ENCODE measurements at places on chromosomes 1 and 21. TPM values are rescaled to one million over a fixed set of nuclear protein-coding genes. Genes with fewer than 3 reads are reported as not detected.

PHACTR4 gene
- 6.2 TPM for total RNA-seq

RORC gene
- total RNA-seq, result not detected

KCNK1 gene
- not detected for total RNA-seq

C4BPA gene
- total RNA-seq, result not detected

EFCAB7 gene
- total RNA-seq, result 2.6 TPM

HTR6 gene
- not detected for total RNA-seq

PROX1 gene
- 0.49 TPM for total RNA-seq

SOX13 gene
- total RNA-seq, result 11.2 TPM

C1orf94 gene
- not detected for total RNA-seq

DCDC2B gene
- not detected for total RNA-seq

HCRTR1 gene
- 0.65 TPM for total RNA-seq

ADORA1 gene
- not detected for total RNA-seq

ALX3 gene
- not detected for total RNA-seq

ABCA4 gene
- 2.6 TPM for total RNA-seq

B3GALT2 gene
- 0.65 TPM for total RNA-seq

SPRR1A gene
- total RNA-seq, result not detected

NASP gene
- total RNA-seq, result 83.4 TPM

PLA2G2A gene
- total RNA-seq, result not detected

SPOCD1 gene
- 2.8 TPM for total RNA-seq

OPTC gene
- total RNA-seq, result not detected

MGST3 gene
- total RNA-seq, result 155 TPM

COL16A1 gene
- 1.0 TPM for total RNA-seq

IFNLR1 gene
- not detected for total RNA-seq

MCOLN2 gene
- total RNA-seq, result not detected

NR0B2 gene
- not detected for total RNA-seq

CD84 gene
- not detected for total RNA-seq

FCRL4 gene
- total RNA-seq, result not detected

RXFP4 gene
- total RNA-seq, result 0.06 TPM
